DMS79 (cell line): ENCODE measurements at places on chromosomes 7 and 10.

DNA sequence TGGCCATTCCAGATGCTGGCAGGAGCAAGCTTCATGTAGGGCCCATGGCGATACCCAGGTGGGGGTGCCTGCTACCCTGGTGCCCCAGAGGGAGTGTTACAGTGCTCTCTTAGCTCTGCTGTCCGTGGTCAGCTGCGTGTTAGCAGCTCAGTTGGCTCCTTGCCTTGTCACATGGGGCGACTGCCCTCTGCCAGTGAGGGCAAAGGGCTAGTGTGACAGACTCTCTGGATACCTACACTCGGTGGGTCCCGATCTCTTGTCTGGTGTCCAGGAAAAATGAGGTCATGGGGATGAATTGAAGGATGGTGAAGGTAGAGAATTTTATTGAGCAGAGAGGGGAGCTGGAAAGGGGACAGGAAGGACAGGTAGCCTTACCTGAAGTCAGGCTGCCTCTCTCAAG is 152.2 kb downstream of the CYP26A1 start:
- no peak for DNase-seq

- DNase-seq = no peak
Measured at GRCh38 chr7:67764289-67764688, 767.7 kb downstream of the TYW1 start.

GRCh38 chr7:126689037-126689436 is 563.7 kb downstream of the GRM8 start:
- DNase-seq = no peak

GRCh38 chr7:37112876-37113275 is 335.8 kb downstream of the ELMO1 start:
- DNase-seq = no peak

GRCh38 chr10:102610441-102610887 is 33.8 kb upstream of the TRIM8 start:
- DNase-seq = no peak

GRCh38 chr10:71737001-71737833 is 17.6 kb upstream of the C10orf105 start:
- no peak for DNase-seq

GRCh38 chr7:46955531-46955930 is 626.4 kb downstream of the TNS3 start:
- DNase-seq = no peak

DNA sequence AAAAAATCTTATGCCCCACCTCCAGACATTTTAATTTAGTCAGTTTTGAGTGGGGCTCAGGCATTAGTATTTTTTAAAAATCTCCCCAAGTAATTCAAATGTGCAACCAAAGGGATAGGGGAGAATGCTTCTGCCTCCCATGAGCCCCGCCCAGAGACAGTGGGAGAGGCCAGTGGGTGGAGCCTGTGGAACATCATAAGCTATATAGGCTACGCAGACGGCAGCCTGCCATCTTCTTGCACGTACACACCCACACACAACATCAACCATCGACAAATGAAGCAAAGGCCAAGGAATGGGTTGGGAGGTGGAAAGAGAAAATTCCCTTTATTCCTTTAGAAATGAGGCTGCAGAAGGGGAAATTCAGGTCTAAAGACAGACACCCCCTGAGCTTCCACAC is 25.2 kb downstream of the CREB3L2 start:
- no peak for DNase-seq

GRCh38 chr7:6416516-6417145 is 31.1 kb downstream of the DAGLB start:
- no peak for DNase-seq

DNA sequence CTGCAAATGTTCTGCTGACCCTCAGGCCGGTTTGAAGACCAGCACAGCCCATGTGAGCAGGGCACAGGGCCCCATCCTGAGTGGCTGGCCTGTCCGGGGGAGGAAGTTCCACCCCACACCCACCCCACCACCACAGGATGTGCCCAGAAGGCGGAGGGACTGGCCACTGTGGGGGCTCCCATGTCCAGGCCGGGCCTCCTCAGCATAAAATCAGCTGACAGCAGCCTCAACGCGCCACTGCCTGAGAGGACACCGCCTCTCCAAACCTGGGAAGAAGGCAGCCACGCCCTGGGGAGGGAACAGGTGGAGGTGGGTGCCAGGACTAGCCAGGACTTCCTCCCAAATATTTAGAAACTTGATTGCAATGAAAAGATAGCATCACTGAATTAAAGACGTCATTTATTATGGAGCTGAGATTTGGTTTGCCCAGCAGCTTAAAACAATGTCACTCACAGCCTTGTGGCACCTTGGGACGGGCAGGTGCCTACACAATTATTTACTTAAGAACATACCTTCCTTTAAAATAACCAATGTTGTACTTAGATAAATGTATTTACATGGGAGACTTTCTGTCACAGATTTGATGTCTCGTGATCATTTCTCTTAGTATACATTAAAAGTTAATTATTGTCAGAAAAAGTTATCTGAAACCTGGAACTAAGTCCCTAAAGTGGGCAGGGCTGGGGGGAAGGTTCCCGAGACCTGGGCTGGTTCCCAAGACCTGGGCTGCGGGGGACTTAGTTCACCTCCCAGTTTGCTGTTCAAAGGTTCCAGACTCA is 27.3 kb upstream of the FAM20C start:
- no peak for DNase-seq

GRCh38 chr10:88467835-88468485 is 115.2 kb downstream of the RNLS start:
- DNase-seq = no peak

- no peak for DNase-seq
Measured at GRCh38 chr10:98168147-98168546, 33.7 kb downstream of the R3HCC1L start.

GRCh38 chr10:2893158-2893845 is 174.0 kb upstream of the PFKP start:
- no peak for DNase-seq

DNA sequence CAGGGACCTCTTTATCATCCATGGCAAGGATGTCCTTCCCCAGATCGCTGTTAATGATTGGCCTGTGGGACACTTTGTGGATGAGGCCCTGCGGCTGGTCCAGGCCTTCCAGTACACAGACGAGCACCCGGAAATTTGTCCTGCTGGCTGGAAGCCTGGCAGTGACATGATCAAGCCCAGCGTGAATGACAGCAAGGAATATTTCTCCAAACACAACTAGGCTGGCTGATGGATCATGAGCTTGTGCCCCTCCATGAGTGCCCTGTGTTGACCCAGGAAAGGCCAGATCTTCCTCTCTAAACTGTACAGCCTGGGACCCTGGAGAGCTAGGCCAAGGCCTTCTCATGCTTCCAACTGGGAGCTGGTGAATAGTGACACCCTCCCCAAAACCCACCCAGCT is 124.1 kb downstream of the CUL2 start:
- no peak for DNase-seq

GRCh38 chr10:114477285-114477684 is 73.0 kb upstream of the AFAP1L2 start:
- no peak for DNase-seq

- no peak for DNase-seq
Measured at GRCh38 chr10:76675561-76675950, 962.1 kb downstream of the KCNMA1 start.

- DNase-seq = no peak
Measured at GRCh38 chr10:103202319-103202718, 9.2 kb upstream of the NT5C2 start.

GRCh38 chr7:152035817-152036216 is 10.3 kb downstream of the GALNT11 start:
- DNase-seq = no peak

DNA sequence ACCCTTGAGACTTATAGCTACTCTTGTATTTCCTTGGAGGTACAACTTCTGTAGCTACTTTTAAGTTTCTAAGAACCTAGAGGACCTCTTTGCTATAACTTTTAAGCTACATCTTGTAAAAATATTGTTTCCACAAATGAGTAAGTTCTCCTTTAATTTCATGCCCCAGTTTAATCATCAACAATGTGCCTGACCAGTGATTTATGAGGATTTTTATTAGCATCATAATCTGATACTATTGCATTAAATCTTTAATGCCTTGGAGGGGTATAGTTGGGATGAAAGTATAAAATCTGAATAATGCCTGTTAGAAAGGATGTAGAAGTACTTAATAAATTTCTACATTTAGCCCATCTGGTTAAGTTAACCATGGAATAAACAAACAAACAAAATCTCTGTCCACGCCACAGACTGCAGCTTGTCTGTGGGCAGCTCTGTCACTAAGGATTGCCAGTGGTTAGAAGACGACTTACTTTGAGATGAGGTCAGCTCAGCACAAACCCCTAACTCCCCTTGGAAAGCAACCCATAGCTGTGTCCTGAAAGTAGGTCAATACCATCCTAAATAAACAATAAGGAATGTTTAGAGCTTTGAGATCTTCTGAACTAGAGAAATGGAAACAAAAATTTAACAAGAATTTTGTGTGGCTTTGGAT is 18.3 kb downstream of the UBE2D1 start:
- no peak for DNase-seq

- DNase-seq = no peak
Measured at GRCh38 chr10:50653142-50653541, 29.4 kb upstream of the SGMS1 start.

DNA sequence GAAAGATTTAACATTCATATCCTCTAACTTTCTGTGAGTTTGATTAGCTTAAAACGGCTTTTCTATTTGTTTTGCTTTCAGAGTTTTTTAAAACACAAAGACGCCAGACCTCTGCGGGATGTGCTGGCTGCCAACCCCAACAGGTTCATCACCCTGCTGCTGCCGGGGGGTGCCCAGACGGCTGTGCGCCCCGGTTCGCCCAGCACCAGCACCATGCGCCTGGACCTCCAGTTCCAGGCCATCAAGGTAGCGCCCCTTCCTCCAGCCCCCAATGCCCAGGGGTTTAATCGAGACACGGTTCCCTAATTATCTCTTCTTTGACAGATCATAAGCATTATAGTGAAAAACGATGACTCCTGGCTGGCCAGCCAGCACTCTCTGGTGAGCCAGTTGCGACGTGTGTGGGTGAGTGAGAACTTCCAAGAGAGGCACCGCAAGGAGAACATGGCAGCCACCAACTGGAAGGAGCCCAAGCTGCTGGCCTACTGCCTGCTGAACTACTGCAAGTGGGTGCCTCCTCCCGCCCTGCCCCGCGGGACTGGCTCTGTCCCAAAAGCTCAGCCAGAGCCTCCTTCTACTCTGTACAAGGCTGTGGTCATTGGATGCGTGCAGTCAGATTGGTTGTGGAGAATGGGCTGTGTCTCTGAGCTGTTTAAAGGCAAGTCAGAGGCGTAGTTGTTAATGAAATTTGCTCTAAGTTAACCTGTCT is 71.2 kb downstream of the TRRAP start:
- DNase-seq = no peak

GRCh38 chr7:132655131-132655727 is 79.0 kb upstream of the PLXNA4 start:
- DNase-seq = no peak

DNA sequence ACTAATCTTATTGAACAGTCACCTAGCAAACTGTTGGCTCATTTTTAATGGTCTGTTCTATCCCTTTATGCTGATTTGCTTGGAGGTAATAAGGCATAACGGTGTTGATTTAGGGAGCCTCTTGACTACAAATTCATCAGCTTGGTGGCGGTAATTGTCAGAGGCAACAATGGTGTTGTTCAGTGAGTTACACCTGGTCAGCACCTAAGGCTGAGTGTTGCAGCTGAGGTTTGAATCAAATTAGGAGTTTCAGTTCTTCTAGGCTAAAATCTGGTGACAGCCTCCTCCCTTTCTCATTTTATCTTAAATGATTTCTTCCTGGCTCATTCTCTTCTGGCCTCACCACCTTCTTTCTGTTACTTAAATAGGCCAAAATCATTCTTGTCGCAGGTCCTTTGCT is 42.3 kb upstream of the SP8 start:
- DNase-seq = no peak

DNA sequence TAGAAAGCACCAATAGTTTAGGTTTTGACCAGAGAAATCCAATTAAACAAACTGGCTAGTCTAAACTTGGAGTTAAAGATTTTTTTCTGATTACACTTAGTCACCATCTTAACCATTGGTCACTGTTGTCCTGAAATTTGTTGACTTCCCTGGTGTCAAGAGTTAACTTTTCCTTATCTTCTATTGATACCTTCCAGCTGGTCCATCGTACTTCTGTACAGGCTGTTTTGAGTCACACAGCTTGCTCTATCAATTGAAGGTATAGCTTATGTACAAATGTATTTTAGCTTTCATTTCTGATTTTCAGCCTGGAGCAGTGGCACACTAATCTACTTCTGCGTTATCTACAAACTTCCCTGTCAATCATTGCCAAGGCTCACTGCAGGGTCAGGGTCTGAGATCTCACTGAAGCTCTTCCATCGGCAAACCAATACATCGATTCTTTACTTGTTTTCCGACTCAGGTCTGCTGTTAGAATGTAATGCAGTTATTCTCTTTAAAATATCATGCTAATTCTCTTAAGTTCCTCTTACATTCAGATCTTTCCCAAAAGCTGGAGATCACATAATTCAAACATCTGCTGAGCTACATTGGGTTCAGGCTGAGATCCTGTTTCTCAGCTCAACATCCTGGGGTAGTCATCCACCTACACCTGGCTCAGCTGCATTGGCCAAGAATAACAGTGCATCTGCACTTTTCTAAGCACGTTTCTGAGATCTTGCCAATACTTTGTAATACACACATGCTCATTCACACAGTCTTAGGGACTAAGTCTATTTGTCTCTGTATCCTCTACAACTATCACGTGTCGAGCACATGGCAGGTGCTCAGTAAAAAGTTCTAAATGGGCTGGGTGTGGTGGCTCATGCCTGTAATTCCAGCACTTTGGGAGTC is 11.3 kb downstream of the MRPS33 start:
- DNase-seq = no peak

DNA sequence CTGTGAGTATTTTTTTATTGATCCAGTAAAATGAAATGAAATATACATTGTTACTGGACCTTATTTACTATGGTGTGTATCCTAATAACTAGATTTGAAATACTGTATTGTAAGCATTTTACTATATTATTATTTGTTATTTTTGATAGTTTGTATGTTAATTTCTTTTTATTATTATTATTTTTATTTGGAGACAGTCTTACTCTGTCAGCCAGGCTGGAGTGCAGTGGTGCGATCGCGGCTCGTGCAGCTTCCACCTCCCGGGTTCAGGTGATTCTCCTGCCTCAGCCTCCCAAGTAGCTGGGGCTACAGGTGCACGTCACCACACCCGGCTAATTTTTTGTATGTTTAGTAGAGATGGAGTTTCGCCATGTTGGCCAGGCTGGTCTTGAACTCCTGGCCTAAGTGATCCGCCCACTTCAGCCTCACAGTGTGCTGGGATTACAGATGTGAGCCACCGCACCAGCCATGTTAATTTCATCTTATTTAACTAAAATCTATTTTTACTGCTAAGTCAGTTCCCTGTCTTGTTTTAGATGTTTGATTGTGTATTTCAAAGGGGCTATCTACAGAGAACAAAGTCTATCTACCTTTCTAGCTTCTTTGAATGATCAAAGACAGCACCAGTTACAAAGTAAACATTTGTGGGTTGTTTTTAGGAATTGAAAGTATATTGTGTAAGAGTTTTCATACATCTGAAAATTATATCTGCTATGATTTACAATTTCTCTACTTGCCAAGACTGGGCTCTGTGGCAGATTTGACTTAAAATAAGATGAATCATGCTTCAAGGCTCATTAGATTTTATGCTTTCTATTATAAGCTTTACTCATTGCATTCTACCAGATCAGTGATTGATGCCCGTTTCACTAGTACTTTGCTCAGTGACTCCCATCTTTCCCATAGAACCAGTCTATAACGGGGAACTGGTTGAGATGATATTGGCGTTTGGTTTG is 41.6 kb downstream of the CDC123 start:
- DNase-seq = no peak
